ENCODE measurements at places on chromosomes 4 and X.

GRCh38 chr4:39037941-39038340, 5.7 kb upstream of the TMEM156 start:
- DNase-seq = no peak

DNA sequence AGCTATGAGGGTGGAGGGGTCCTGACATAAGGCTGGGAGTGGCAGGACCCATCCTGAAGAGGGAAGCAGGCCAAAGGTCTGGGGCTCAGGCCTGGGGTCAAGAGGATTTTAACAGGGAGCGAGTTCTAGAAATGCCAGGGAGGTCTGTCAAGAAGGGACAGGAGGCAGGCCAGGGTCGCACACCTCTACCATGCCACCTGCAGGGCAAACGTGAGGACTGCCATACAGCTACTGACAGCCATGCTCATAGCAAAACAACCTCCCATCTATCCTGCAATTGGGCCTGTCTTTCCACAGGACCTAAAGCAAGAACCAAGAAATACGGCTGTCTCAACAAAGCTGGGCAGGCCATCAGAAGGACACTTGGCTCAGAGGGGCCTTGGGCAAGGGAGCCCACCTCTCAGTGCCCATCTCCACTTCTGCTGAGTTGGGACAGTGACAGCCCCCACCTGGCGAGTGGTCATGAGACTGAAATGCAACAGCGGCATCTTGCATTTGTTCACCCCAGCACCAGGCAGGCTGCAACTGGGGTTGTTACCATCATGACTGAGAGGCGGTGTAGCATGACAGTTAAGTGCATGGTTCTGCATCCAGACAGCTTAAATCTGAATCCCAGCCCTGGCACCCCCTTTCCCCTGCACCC, 92.7 kb downstream of the WFS1 start:
- DNase-seq = no peak

- no peak for DNase-seq
Observed at GRCh38 chr4:124970011-124970410, 257.5 kb upstream of the ANKRD50 start.

- no peak for DNase-seq
Observed at GRCh38 chrX:87517571-87518141, at the start of gene KLHL4. KLHL4 (plus strand) TSS chrX:87517802; CDS start chrX:87517894, 92 bp downstream.

- no peak for DNase-seq
Observed at GRCh38 chr4:168527560-168527959, 30.7 kb downstream of the PALLD start.

GRCh38 chr4:157245351-157245750, 24.8 kb downstream of the GRIA2 start:
- DNase-seq = no peak

DNA sequence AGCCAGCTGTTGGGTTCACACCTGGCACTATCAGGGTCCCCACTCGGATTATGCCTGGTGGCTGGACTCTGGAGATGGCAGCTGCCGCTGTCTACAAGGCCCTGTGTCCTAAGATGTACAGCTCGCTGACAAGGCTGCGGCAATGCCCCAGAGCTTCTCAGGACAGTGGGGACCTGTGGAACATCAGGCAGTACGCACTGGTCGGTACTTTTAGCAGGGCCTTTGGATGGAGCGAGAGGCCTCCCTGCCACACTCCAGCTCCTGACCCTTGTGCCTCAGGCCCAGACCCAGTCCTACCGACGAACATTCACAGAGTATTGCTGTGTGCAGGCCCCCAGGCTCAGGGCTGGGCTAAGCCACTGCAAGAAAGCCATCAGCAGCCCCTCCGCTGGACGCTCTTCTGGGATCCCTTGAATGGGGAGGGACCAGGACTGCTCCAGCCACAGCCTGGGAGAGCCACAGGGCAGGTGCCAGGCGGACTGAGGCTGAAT, 45.7 kb upstream of the HMX1 start:
- DNase-seq = no peak

DNA sequence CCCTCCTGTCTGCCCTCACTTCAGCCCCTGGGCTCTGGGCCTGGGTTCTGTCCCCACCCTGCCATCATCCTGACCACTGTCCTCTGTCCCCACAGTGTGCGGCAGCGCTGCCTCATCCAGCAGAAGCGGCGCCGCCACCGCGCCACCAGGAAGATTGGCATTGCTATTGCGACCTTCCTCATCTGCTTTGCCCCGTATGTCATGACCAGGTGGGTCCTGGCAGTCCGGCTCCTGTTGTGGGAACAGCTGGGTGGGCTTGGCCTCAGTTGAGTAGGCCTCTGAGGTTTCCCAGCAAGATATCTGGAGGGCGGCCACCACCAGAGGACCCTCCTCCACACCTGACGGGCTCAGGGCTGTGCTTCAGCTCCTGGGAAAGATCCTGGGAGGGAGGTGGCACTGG, 2.2 kb downstream of the GPR78 start:
- DNase-seq = no peak

- no peak for DNase-seq
Observed at GRCh38 chrX:64188901-64189300, 16.6 kb downstream of the AMER1 start.

DNA sequence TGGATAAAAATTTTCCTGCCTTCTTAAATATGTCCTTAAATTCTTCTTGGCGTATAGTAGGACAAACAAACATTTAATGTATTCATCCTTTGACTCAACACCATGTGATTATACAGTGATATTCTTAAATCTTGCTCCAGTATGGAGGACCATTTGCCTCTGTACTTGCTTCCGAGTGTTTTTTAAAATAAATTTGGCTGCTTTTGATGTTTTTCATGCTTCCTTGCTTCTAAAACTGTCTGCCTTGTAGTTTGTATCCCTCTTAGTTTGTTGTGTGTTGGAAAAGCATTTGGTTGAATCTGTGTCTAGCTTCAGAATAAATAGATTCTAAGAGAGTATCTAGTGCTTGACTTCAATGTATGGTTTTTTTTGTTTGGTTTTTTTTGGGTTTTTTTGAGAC, 12.3 kb downstream of the ING2 start:
- no peak for DNase-seq

Data from activated CD4-positive, alpha-beta T cell treated with anti-CD3 and anti-CD28 coated beads for 1 hour (primary cell).